ENCODE measurements at places on chromosomes 3 and 15.

DNA sequence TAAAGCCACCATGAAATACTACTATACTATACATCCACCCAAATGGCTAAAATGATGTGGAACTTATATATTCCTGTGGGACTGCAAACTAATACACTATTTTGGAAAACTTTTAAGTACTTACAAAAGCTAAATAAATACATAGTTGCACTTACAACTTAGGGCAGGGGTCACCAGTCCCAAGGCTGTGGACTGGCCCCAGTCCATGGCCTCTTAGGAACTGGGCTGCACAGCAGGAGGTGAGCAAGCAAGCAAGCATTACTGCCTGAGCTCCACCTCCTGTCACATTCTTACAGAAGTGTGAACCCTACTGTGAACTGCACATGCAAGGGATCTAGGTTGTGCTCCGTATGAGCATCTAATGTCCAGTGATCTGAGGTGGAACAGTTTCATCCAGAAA, 18.1 kb downstream of the PIGB start:
- DNase-seq, result no peak

DNA sequence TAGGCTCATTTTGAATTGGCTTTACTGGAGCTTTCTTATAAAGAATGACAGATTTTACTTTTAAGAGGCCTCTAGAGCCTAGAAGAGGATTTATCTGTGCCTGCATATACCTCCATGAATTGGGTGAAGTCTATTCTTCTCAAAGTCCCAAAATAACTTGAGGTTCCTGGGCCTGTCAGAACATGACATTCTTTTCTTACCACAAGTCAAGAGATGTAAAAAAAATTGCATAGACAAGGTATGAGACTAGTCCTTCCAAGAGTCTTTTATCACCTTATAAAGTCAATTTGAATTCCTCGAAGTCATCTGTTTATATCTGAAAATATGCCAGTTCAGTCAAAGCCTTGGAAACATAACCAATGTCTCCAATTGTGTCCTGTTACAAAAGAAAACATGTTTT, 17.2 kb upstream of the CD200 start:
- DNase-seq, result no peak

DNA sequence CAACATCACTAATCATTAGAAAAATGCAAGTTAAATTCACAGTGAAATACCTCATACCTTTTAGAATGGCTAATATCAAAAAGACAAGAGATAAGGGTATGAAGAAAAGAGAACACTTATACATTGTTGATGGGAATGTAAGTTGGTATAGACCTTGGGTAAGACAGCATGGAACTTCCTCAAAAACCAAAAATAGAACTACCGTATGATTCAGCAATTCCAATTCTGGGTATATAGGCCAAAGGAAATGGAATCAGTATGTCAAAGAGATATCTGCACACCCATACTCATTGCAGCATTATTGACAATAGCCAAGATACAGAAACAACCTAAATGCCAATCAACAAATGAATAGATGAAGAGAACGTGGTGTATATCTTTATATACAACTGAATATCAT, 166.8 kb upstream of the LRRN1 start:
- no peak for DNase-seq

- no peak for DNase-seq
Measured at GRCh38 chr3:12335421-12335820, 46.6 kb downstream of the PPARG start.

GRCh38 chr3:193335031-193335430, 43.5 kb downstream of the ATP13A5 start:
- no peak for DNase-seq

GRCh38 chr15:36845270-36845669, 255.1 kb downstream of the MEIS2 start:
- DNase-seq, result no peak

- no peak for DNase-seq
Measured at GRCh38 chr3:129739634-129740033, 133.2 kb upstream of the PLXND1 start.

DNA sequence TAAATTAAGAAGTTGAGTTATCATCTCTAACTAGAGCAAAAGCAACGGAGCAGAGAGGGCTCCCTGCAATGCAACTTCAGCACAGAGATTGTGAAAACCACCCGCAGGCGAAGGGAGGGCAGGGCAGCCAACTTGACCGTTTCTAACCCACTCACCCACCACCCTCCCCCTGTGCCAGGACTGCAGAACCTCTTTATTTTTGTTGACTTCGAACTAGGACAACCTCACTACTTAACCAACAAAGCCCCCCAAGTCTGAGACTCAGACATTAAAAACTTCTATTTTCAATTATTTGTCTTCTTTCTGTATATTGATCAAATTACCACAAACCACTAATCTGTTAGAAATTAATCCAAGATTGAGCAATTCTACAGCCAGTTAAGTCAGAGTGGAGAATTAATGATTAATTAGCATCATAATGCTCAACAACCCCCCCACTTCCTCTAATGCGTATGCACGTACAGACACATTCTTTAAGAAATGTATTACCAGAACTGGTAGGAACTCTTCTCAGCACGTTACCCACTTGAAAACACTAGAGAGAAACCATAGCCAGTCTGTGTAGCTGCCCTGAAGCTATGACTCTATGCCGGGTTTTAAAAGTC, 2.0 kb downstream of the MGLL start:
- DNase-seq, result peak; percentile 51

DNA sequence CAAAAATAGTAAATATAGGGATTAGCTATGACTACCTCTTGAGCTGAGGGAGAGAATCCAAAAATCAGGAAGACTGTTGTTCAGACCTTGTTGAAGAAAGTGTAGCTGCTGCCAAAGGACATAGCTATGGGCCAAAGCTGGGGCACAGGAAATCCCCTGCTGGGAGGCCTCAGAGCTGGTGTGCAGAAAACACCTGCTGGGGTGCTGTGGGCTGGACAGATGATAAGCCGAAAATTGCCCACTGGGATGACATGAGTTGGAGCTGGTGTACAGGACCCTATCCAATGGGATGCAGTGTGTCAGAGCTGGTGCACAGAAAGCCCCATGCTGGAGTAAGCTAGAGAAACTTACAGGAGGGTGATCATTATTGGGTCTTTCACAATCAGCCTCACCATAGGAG, 121.9 kb downstream of the NEO1 start:
- no peak for DNase-seq

DNA sequence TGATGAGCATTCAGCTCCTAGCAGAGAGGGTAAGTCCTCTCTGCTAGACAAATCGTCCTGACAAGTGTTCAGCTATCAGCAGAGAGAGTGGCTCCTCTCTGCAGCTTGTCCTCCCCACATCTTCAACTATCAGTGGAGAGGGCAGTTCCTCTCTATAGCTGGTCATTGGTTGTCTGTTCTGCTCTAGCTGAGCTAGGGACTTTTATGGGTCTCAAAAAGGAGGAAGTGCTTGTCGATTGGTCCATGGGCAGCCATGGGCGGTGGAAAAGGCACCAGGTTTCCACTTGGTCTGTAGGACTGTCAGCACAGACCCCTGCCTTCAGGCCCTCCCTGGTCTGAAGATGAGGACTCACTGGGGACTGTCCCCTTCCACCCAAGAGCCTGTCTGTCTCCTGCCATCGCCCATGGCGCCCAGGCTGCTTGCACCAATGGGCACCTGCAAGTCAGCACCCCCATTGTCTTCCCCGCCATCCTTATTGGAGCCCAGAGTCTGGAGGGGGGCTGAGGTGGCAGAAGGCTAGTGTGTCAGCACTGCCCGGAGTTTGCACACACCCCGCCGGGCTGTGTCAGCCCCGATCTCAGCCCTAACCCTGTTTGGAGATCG, 264.7 kb downstream of the ZBBX start:
- DNase-seq, result no peak

- no peak for DNase-seq
Measured at GRCh38 chr3:189883113-189883753, 237.5 kb downstream of the P3H2 start.

- no peak for DNase-seq
Measured at GRCh38 chr3:94429517-94429916, 366.7 kb downstream of the NSUN3 start.

DNA sequence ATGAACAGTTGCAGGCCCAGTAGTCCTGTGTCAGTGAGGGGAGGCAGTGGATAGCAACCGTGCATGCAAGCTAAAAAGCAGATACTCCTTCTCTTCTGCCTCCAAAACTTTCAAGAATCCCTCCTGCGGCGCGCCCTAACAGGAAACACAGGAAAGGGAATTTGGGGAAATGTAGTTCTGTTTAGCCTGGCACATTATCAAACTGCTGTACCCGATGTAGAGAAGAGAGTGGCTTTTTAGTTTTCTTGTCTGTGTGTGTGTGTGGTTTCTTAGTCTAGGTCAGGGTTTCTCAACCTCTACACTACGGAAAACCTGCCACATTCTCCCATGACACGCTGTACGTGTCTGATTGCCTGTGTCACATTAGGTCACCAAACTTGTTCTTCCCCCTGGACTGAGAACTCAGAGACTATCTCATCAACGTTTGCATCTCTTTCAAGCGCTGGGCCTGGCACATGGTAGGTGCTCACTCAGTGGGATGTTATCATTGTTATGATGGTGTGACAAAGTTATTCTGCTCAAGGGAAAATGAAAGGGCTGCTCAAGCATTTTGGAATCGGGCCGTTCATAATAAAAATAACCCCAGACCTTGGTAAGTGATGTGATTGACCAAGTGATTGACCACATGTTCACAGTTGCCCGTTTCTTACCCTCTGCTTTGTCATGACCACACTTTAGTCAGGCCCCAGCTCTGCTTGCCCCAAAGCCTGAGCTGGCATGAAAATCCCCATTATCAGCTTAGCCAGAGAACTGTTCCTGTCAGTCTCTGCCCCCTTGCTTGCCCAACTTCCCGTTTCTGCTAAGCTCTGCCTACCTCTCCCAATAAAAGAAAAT, 33.2 kb downstream of the TM4SF4 start:
- peak; percentile 9 for DNase-seq

GRCh38 chr3:143433787-143434378, 314.3 kb downstream of the CHST2 start:
- DNase-seq, result no peak

- peak; percentile 38 for DNase-seq
Measured at GRCh38 chr3:192482809-192483208, 244.5 kb downstream of the FGF12 start.

- DNase-seq, result no peak
Measured at GRCh38 chr3:169524131-169524530, 139.4 kb downstream of the MECOM start.

DNA sequence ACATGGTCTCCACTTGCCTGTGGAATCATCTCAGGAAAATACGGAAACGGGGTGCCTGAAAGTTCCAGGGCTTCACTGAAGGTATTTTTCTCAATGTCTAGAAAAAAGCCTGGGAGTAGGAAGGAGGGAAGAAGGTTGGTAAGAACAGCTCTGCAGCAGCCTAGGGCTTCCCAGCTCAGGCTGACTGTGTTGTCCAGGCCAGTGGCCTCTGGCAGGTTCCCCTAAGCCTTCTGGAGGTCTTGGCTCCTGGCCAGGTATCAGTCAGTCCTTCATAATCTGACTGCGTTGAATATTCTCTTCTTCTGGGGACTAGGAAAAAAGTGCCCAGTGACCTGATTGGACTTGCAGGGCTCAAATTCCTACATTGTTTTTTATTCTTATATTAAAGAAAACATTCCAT, 38.6 kb downstream of the SSR3 start:
- DNase-seq, result no peak

DNA sequence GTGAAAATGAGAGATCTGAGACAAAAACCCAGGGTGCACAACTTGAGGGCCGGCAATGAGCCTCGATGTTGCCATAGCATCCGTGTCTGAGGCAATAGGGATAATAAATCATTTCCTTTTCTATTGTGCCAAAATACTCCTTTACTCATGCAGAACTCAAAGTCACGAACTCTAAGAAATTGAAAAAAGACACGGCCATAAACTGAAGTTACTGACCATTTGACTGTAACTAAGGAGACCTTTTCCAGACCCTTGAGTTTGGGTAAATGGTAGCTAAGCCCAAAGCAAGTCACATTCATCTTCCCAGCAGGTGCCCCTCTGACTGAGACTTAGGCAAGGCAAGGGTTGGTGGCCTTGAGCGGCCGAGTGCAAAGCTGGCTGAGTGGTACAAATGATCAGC, 141.2 kb upstream of the SLCO3A1 start:
- no peak for DNase-seq

DNA sequence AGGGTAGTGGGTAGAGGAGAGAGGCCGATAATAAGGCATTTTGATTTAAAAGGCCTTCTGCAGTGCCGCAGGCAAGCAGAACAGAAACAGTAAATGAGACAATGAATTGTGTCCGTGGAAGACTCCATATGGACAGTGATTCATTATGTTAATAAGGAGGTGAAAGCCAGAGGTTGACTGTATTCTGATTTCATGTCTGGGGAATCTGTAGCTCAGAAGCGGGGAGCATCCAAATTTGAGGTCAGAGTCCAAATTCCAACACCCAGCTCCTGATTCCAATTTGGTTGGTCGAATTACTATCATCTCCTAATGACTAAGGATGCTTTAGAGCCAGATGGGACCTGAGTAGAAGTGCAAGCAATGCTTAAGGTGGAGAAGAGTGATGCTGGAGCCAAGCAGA, 1.0 kb upstream of the TBC1D21 start:
- DNase-seq, result peak; percentile 67

DNA sequence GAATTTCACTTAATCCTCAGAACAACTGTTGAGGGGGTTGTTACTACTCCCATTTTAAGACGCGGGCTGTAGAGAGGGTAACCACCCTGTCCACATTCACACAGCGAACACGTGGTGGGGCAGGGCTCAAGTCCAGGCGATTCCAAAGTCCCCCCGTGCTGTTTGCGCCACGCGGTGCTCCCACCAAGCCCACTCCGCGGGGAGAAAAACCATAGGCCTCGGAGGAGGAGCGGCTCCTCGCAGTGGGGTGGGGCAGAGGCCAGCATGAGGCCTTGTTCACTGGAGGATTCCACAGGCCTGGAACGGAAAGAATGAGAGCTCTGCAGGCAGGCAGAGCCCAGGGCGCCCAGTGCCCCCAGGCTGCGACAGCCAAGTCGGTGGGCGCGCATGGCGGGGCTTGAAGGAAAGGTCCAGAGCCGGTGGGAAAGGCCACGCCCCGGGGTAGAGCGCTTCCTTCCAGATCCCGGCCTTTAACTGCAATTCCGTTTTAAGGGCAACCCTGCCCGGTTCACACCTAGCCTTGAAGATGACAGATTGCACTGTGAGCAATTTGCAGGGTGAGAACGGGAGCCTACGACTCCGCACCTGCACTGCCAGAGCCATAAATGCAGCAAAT, 161.8 kb upstream of the TBL1XR1 start:
- no peak for DNase-seq

GRCh38 chr3:45534632-45535031, 59.9 kb upstream of the LIMD1 start:
- DNase-seq, result no peak

DNA sequence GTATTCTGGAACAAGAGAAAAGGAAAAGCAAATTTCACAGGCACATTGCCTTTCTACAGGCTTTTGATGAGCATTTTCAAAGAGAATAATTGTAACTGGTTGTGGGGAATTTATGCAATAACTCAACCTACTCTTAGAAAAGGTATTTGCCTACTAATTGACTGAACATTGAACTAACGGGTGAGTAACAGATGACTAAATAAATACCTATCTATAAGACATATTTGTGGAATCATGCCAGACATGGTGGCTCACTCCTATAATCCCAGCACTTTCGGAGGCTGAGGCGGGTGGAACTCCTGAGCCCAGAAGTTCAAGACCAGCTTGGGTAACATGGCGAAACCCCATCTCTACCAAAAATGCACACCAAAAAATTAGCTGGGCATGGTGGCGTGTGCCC, 367.7 kb downstream of the CGGBP1 start:
- DNase-seq, result peak; percentile 3

- peak; percentile 43 for DNase-seq
Measured at GRCh38 chr15:55823699-55824340, 80.9 kb upstream of the PRTG start.

- no peak for DNase-seq
Measured at GRCh38 chr3:30145281-30145680, 461.1 kb upstream of the TGFBR2 start.

GRCh38 chr3:186417791-186418190, 55.8 kb upstream of the DGKG start:
- peak; percentile 94 for DNase-seq

All from fibroblast of skin of right quadriceps (primary cell).